ENCODE measurements at places on chromosomes 2 and 18.
A peak's percentile ranks its signal among the peaks of the same experiment; 100 is the strongest.

- no peak for DNase-seq
These were observed 293.7 kb downstream of the NDUFA10 start for GRCh38 chr2:239731422-239731821.

DNA sequence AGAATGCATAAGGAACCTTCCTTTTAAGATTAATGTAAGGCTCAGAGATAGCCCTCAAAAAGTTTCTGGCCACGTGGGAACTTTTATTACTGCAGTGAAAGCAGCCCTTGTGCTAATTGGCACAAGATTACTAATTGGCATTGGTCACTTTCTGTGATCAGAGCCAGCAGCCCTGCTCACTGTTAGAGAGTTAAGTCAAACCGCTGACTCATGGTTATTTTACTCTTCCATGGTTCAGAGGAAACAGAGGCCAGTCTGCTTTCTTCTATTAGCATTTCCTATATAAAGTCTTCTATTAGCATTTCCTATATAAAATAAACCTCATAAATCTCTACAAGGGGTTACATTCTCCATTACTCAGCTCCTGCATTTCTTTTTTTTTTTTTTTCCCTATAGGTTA is 1.5 kb upstream of the SLC35G4 start:
- DNase-seq = no peak

- DNase-seq = peak; percentile 80
These were observed 42.1 kb downstream of the BMP10 start for GRCh38 chr2:68828887-68829708.

GRCh38 chr18:55265984-55266383 is 306.7 kb upstream of the CCDC68 start:
- DNase-seq = no peak

GRCh38 chr2:31534636-31535035 is 46.1 kb downstream of the SRD5A2 start:
- no peak for DNase-seq

GRCh38 chr18:8860845-8861642 is 155.7 kb downstream of the MTCL1 start:
- no peak for DNase-seq

- DNase-seq = no peak
These were observed 108.9 kb upstream of the ITGA4 start for GRCh38 chr2:181348107-181348837.

Data from DMS79 treated with DMSO at 0.1 percent for 48 hours (cell line).